ENCODE measurements at places on chromosomes 4 and X.

DNA sequence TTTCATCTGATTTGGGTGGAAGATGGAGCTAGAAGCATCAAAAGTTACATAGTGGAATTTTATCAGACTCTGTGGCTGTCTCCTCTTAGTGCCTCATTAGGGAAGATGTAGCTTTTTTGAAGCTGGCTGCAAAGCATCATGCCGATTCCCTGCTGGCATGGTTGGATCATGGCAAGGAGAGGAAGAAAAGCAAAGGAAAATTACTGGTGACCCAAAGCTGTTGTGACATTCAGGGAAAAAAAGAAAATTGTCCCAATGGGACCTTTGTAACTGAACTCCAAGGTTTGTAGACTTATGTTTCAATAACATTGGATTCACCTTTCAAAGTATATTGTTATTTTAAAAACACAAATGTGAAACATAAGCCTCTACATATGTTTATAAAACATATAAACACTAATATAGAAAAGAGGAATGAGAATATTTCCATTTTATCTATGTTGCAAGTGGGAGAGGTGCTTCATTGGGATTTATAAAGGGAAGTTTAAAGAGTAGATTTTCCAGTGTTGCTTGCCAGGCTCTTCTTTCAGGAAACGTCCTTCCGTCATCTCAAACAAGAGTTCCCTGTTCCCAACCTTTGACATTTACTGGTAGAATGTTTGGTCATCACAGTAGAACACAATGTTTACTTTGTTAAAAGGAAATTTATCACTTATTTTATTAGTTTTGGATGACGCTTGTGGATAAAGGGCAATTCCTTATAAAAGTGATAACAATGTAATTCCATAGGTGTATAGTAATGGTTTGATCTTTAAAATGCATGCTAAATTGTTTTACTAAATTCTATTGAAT lies 190.1 kb upstream of the GPRIN3 start:
- DNase-seq, result no peak

DNA sequence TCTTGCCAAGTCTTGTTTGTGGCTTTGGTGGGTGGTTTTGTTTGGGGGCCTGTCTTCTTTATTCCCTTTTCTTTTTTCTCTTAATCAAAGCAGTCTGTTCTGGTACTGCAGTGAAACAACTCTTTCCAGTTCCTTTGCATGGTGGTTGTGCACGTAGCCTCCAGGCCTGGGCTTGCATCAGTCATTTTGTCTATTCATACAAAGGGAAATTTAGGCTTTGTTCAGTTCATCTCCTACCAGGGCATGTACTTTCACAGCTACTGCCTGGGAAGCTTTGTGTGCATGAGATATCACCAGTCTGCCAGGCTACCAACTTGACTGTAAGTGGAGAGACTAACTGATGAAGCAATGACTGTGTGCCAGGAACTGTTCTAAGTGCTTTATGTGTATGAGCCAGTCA lies 8.5 kb downstream of the TRIM2 start:
- no peak for DNase-seq

- no peak for DNase-seq
These were observed 1.4 kb downstream of the EDNRA start for GRCh38 chr4:147482281-147482680.

GRCh38 chrX:129123795-129124194 lies 399.5 kb downstream of the SMARCA1 start:
- no peak for DNase-seq

DNA sequence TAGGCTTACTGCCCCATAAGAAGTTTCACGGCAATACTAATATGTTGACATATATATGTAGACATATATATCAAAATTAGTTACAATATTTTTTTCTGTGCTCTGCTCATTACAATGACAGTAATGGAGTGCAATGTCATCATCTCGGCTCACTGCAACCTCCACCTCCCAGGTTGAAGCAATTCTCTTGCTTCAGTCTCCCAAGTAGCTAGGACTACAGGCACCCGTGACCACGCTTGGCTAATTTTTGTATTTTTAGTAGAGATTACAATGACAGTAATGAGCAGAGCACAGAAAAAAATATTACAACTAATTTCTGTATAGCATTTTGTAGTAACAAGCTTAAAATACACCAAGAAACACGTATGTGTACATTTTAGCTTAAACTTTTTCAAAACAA lies 7.6 kb downstream of the EIF4E start:
- DNase-seq, result no peak

DNA sequence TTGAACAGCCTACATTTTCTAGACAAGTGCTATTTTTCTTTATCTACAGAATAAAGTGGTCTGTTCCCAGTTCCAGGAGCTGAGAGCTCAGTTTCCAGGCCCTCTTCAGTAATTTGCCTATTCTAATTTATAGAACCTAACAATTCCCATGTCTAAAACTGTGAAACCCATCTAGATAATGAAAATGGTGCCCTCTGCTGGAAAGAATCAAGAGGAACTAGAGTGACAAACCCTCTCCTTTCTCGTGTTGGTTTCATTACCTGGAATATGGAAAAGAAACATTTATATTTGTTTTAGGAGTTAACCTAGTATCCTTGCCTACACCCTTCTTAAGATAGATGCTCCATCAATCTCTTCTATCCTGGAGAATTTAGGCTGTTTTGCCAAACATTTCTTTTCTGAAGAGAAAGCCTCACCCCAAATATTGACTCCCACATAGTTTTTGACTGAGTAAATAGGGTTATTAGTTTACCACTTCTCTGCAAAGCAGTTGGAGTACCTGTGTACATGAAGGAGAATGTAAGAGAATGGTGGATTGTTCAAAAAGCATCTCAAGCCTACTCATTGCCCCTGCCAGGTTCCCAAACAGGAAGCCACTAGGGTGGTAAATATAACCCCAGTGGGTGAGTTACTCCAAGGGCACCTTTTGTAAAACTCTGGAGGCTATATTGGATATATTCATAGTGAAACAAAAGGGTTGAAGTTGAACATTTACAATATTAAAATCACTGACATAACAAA lies 121.6 kb downstream of the RASL11B start:
- peak; percentile 22 for DNase-seq

DNA sequence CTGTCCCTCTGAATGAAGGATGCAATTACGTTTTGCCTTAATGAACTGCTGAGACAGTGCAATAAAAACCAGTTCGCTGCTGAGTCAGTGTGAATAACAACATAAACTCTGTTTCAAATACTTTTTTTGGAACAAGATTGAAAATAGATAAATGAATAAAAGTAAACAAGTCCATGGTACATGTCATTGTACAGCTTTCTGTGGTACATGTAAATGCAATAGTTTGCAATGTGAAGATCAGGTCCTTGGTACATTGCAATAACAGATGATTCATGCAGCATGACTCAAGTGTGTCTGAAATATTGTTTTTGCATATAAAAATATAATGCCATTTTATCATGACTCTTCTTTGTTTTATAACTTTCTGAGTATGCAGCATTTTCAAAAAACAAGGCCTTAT lies 193.4 kb upstream of the PACRGL start:
- no peak for DNase-seq

GRCh38 chrX:150372280-150372679 lies 9.2 kb downstream of the MAMLD1 start:
- DNase-seq, result no peak

GRCh38 chr4:183755596-183755995 lies 96.5 kb downstream of the TRAPPC11 start:
- no peak for DNase-seq

- DNase-seq, result no peak
These were observed 70.1 kb upstream of the ENPP6 start for GRCh38 chr4:184287697-184288255.

DNA sequence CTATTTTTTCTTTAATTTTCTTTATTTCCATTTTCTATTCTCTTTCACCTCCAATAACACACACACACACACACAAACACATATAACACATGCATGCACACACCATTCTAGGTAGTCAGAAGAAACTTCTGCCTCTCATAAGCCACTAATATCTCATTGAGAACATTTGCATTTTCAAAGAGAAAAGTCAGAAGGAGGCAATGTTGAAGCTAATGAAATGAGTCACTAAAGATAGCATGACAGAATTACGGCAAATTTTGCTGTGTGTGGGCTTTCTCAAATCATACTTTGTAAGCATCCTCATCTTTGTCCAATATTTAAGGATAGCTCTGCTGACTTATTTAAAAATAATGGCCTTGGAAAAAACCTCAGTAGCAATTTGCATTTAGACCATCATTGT lies 291.3 kb downstream of the GUCY2F start:
- DNase-seq, result no peak

DNA sequence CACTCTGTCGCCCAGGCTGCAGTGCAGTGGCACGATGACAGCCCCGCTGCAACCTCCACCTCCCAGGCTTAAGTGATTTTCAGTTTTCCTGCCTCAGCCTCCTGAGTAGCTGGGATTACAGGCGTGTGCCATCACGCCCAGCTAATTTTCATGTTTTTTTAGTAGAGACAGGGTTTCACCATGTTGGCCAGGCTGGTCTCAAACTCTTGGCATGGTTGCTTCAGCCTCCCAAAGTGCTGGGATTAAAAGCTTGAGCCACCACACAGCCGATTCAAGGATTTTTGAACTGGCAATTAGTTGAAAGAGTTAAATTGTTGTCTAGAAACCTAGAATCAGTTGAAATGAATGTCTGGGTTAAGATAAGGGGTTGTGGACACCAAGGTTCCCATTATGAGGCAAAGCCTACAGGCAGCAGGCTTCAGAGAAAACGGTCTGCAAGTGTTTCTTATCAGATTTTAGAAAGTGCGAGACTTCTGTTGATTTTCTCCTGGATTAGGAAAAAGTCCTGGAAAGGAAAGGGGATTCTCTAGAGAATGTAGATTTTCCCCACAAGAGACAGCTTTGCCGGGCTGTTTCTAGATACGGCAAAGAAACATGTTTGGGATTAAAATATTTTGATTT lies 8.3 kb upstream of the CCNI start:
- DNase-seq, result no peak

DNA sequence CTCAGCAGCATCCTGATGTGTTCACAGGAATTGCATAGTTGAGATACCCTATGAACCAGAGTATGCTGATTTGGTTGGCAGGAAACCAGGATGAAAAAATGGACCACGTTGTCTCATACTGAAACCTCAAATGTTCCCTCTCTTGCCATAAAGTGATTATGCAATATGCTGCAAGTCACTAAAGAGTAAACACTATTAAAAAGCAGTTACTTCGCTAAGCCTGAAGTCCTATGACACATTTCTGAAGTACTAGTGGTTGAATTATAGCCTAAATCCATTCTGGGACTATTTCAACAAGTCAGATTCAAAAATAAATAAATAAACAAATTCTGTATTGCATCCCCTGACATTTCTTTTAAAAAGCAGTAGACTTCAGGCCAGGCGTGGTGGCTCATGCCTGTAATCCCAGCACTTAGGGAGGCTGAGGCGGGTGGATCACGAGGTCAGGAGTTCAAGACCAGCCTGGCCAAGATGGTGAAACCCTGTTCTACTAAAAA lies 106.0 kb upstream of the NAP1L5 start:
- DNase-seq, result peak; percentile 71

DNA sequence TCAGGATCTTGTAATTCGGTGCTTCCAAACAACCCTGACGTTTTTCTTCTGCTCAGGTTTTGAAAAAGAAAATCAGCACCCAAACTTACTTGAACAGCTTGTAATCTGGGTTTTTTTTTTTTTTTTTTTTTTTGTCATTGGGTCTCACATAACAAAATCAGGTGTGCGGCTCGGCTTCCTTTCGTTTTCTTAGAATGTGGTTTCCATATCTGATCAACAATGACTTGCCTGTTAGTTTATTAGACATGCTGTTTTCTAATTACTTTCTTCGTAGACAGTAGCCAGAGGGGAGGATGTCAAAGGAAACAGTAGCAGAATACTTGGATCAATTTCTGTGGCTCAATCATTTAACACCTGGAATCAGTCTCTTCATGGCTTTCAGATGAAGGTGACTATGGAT lies 890 bp upstream of the FREM3 start:
- no peak for DNase-seq

DNA sequence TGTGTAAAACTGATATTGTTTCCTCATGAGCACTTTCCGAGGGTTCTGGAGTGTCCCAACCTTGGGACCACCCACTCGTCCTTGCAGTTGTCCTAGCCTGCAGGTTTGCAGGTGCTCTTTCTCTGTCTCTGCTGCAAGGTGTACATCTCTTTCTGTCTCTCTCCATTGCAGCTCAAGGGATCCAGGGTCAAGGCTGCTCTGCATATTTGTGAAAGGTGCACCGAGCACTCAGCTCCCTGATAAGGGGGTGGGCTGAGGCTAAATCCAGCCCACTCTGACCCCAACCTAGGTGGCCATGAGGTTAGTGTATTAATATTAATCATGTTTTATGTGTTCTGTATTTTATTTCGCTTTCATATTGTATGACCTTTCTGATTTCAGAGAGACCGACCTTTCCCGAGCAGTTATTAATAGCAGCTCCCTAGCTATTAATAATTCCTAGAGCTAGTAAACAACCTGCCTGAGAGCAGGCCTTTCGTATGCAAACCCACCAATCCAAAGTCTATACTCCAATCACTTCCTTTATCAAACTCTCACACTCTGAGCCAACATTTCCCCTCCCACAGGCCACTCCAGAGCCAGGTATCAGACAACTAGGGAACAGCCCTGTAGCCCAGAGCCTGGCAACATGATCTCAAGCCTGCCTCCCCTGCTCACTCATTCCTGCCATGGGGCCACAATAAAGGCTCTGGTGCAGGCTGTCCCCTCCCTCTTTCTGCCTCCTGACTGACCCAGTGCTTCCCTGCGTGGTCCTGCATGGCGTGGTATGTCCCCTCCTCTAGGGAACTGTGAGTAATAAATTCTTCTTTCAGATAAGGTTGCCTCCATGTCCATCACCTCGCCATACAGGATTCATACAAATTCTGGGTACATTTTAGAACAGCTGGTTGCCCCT lies 73.9 kb downstream of the SLC2A9 start:
- no peak for DNase-seq

DNA sequence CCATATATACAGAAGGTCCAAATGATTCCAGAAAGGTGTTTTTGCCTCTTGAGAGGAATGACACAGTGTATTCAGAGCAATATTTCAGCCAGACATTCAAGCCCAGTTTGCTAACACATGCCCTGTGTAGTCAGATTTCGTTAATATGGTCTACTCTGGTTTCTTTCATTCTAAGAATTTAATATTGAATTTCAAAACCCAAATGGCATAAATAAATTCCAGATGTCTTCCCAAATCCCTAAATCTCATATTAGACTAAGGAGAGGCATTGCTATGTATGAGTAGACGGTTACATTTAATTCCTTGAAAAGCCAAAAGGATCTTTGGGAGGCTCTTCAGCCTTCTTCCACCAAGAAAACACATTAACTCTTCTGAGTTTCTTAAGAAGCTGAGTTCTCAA lies 66.3 kb upstream of the C1QTNF7 start:
- no peak for DNase-seq

DNA sequence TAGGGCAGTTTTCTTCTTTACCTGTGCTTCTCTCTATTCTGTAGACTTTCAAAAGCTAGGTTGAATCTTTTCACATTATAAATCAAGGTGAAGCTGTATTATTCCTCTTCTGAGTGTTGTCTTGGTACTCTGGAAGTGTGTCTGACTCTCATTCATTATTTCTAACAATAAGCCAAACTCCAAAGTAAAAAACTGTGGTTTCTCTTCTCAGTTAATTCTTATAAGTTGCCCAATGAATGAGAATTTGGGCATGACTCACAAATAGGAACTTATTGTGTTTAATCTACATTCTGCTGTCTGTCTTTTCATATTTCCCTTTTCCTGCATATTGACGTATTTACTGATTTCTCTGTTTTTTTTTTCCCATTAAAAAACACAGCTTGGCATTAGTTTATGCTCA lies 714.5 kb downstream of the CCSER1 start:
- no peak for DNase-seq

Measured in CD14-positive monocyte (primary cell).